Liver (tissue), 10 donors: ENCODE measurements at places on chromosomes 5 and 9.

GRCh38 chr5:139148306-139148705 lies 49.9 kb downstream of the SIL1 start:
- DNase-seq, result no peak

DNA sequence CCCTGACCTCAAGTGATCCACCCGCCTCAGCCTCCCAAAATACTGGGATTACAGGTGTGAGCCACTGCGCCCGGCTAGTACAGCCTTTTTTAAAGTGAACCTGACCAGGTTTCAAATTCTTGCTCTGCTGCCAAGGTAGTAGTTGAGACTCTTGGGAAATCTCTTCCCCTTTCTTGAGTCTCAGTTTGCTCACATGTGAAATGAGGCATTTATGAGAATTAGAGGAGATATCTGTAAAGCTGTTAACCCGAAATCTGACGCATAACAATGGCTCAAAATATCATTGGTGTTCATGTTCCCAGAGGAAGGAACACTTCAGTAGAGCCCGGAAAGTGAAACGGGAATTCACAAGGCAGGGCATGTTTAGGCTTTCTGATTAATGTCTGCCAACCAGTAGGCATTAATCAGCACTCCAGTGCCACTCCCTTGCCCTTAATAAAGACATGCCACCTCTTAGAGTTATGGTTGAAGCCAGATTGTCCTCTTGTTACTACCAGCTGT lies 1.5 kb downstream of the ARPC5L start:
- DNase-seq, result no peak

GRCh38 chr5:58675341-58675740 lies 92.5 kb downstream of the RAB3C start:
- no peak for DNase-seq

DNA sequence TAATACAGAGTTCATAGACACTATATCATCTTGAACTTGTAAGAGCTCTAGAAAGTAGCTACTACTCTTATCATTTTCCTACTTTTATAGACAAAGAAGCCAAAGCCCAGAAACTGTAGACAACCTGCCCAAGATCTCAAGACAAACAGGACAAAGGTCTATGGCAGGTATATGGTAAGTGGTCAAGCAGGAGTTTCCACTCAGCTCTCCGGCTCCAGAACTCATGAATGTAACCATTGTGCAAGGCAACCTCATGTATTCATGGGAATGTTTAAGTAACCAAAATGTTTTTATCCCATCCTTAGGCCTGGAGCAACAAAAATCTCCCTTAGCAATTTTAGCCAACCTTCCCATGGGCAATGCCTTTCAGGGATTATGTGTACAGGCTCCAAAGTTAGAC lies 163.4 kb upstream of the PUM3 start:
- no peak for DNase-seq

- no peak for DNase-seq
These were observed 8.9 kb downstream of the SMAD5 start for GRCh38 chr5:136141561-136141960.

DNA sequence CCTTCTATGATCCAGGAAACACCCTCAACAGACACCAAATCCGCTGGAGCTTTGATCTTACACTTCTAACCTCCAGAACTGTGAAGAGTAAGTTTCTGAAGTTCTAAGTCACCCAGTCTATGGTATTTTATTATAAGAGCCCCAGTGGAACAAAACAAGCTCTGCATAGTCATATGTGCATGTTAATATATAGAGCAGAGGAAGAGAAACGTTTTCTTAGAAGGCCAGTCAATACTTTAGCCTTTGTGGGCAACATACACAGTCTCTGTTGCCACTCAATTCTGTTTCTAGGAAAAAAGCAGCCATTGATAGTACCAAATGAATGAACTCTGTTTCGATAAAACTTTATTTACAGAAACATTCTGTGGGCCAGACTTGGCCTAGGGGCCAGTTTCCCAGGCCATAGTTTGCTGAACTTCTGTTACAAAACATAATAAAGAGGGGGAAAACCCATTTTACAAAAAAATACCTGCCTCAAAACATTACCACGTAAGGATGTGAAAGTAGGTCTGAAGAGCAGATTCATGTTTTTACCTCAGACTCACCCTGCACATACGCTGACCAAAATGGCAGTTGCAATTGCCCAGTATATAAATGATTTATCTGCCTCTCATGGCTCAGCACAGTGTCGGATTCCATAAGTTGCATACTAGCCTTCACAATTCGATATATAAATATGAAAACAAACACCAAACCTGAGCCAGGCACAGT lies 350.5 kb downstream of the SLIT3 start:
- no peak for DNase-seq

GRCh38 chr9:92671323-92671722 lies 1.4 kb upstream of the IPPK start:
- no peak for DNase-seq

- no peak for DNase-seq
These were observed 57.6 kb downstream of the SH3TC2 start for GRCh38 chr5:149005077-149005892.

DNA sequence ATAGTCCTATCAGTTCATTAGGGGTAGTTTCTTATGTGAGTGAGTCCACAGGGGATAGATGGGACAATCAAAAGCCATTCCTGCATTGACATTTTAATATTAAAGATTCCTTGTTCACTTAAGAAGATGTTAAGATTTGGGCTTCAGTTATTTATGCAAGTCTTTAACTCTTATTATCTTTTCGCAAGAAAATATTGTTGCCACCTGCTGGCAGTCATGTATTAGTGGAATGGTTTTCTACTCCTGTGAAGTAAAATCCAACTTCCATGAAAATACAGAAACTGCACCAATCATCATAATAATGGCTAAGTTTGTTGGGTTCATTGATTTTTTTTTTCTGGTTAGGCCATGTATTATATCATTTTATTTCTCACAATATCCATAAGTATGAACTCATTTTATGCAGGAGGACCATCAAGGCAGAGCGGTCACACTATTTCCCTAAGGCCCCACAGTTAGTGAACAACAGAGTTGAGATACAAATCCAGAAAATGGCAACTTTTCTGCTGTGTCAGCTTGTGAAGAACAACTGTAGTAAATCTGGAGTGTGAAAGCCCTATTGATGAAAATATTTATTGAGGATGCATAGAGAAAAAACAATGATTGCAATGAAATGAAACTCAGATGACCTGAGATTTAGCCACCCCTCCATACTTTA lies 88.5 kb upstream of the TXNDC8 start:
- no peak for DNase-seq

DNA sequence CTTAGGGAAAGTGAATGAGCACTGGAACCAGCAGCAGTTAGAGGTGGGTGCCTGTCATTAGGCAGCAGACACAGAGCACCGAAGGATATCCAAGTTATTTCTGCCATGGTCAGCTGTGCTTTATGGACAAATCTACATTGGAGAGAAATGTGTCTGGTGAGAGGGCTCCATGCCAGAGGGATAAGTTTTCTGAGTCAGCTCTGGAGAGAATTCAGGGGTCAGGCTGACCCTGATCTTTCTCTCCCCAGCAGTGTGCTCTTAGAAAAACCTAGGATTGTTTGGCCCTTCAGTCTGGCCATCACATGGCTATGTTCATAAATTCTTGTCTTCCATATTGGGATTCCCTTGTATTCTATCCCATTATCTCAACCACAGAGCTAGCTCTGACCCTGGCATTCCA lies 8.9 kb upstream of the IL17B start:
- DNase-seq, result no peak

DNA sequence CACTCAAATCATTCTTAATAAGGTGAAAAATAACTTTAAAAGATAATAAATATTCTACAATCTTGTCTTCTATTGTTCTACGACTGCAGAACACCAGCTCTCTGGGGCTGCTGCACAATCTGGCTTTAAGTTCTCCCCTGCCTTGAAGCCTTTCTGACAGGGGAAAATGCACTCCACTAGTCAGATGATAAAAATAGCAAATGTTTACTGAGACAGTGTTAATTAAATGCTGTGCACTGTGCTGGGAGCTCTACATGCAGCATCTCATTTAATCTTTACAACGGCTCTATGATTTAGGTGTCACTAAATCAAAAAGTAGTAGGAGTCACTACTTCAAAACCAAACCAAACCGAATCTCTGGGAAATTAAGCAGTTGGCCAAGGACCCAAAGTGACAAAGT lies 132.7 kb downstream of the SLIT3 start:
- DNase-seq, result no peak

GRCh38 chr5:80291761-80292160 lies 28.0 kb upstream of the SPZ1 start:
- no peak for DNase-seq

GRCh38 chr9:99162759-99163364 lies 57.9 kb downstream of the TGFBR1 start:
- no peak for DNase-seq

- DNase-seq, result no peak
These were observed 3.9 kb downstream of the SH3PXD2B start for GRCh38 chr5:172450453-172450852.

GRCh38 chr5:151270599-151270998 lies 17.6 kb downstream of the GM2A start:
- DNase-seq, result no peak

DNA sequence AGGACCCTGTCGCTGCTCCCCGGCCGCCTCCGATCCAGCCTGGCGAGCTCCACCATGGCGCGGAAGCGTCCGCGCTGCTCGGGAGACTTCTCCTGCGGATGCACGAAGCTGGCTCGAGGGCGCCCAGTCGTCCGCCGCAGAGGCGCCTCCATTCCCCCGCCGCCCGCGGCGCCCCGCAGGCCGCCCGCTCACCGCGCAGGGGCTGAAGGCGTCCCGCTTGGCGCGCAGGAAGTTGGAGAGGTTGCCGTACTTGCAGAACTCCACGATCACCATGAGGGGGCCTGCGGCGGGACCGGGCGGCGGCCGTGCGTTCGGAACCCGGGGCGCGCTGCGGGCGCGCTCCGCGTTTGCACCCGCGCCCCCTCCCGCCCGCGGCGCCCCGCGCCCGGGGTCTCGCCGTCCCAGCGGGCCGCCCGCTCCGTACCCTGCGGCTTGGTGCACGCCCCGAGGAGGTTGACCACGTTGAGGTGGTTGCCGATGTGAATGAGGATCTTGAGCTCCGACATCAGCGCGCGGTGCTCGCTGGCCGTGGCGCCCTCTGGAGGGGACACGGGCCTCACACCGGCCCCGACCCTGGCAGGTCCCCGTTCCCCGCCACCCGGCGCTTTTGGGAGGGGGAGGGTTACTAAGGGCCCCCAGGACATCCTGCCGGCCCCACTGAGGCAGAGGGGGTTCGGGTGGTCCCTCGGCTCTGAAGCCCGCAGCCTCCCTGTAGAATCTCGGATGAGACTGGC lies 27.7 kb upstream of the SCGB3A1 start:
- no peak for DNase-seq

DNA sequence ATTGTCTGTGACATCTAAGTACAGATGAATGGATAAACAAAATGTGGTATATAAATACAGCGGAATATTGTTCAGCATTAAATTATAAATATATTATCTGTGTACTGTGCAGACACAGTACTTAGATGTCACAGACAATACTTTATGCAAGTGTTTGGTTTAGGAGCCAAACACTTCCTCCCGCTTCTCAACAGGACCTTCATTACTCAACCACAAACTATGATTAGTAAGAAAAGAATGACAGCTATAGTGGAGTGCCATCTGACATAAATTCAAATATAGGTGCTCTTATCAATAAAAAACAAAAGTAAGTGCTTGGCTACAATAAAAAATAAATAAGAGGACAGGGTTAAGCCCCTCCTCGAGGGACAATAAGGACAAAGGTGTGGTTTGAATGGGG lies 38.9 kb upstream of the STX17 start:
- no peak for DNase-seq

- no peak for DNase-seq
These were observed 80.8 kb upstream of the IER5L start for GRCh38 chr9:129258823-129259301.

- no peak for DNase-seq
These were observed 17.1 kb downstream of the VPS13A start for GRCh38 chr9:77194423-77194822.

DNA sequence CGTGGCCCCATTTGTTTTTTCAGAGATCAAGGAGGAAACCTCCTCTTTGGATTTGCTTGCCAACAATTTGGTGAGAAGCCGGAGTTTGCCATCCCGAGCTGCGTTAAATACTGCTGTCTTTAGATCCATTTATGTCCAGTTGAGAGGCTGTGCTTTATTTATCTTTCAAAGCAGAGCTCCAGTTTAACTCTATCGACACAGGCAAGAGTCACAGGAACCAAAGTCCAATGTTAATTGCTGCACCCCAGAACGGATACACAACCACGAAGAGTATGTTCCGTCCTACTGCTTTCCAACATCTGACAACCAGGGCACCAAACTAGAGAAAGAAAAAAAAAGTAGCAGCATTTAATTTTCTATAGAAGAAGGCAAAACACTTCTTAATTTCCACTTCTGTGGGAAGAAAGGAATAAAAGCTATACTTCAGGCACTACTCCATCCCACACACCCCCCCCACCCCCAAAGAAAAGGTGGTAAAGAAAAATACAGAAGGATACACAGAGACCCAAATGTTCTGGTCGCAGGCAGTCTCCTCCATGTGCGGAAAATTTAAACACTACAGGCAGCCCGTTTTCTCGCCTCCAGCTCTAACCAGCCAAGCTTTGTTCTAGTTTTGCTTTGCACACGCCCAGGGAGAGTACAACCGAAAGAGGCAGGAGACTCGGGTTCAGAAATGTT lies 1.1 kb downstream of the FEM1C start:
- DNase-seq, result no peak

GRCh38 chr5:52139888-52140615 lies 647.7 kb upstream of the ITGA1 start:
- DNase-seq, result no peak

GRCh38 chr5:167820101-167820990 lies 471.1 kb upstream of the WWC1 start:
- DNase-seq, result no peak

GRCh38 chr5:89047571-89047970 lies 164.6 kb upstream of the MEF2C start:
- no peak for DNase-seq

DNA sequence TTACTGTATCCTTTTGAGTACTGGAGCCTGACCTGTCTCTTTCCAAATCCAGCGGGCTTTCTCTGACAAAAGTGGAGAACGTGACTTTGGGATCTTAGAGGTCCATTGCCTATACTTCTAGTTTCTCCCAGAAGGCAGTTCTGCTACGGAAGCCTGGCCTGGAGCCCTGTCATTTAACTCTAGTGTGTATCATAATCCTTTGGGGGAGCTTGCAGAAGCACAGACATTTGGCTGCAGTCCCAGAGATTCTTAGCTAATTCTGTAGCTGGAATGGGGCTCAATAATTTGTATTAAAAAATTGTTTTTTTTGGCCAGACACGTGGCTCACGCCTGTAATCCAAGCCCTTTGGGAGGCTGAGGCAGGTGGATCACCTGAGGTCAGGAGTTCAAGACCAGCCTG lies 3.0 kb downstream of the HARS2 start:
- no peak for DNase-seq

DNA sequence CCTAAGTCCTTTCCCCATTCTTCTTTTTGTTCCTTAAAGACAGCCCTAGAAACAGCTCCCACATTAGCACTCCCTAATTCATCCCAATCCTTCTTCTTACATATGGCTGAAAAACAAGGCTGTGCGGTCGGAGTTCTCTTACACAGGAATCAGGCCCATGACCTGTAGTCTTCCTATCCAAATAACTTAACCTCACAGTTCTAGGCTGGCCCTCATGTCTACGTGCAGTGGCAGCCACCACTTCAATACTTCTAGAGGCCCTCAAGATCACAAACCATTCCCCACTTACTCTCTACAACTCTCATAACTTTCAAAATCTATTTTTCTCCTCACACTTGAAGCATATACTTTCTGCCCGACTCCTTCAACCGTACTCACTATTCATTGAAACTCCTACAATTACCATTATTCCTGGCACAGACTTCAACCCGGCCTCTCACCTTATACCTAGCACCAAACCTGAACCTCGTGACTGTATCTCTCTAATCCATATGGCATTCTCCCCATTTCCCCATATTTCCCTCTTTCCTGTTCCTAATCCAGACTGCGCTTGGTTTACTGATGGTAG lies 59.3 kb downstream of the RAPGEF6 start:
- no peak for DNase-seq
